Psoas muscle (tissue), 8 donors: ENCODE measurements at places on chromosomes 11 and 22. TPM values are rescaled to one million over a fixed set of nuclear protein-coding genes. Genes with fewer than 3 reads are reported as not detected.

- peak; percentile 39 for DNase-seq
These were observed 1.6 kb downstream of the C1QTNF6 start for GRCh38 chr22:37186228-37186996.

- DNase-seq = peak; percentile 96
These were observed 589 bp upstream of the GNAZ start for GRCh38 chr22:23069502-23070357.

DNA sequence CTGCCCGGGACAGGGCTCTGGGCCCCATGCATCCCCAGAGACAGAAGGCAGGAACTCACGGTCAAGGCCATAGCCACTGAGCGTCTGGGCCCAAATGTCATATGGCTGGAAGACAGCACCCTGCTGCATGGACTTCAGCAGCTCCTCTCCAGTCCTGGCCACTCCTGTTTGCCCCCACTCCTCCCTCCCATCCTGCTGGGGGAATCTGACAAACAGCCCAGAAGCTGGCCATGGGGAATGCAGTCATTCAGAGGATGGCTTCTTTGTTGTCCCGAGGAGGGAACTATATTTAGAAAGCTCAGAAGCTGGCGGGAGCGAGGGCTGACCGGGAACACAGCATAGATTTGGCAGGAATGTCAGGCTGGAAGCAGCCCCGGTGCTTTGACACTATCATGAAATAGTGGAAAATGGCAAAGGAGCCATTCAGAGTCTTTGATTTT, 35.0 kb downstream of the DKK3 start:
- DNase-seq = peak; percentile 60

GRCh38 chr11:131290185-131290584, 80.2 kb upstream of the NTM start:
- DNase-seq = no peak

GRCh38 chr22:32590556-32590955, 115.9 kb downstream of the FBXO7 start:
- DNase-seq = no peak

DNA sequence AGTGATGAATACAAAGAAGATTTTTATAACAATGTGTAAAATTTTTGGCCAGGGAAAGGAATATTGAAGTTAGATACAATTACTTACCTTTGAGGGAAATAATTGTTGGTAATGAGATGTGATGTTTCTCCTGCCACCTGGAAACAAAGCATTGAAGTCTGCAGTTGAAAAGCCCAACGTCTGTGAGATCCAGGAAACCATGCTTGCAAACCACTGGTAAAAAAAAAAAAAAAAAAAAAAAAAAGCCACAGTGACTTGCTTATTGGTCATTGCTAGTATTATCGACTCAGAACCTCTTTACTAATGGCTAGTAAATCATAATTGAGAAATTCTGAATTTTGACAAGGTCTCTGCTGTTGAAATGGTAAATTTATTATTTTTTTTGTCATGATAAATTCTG, 5.3 kb downstream of the BIRC3 start:
- no peak for DNase-seq

DNA sequence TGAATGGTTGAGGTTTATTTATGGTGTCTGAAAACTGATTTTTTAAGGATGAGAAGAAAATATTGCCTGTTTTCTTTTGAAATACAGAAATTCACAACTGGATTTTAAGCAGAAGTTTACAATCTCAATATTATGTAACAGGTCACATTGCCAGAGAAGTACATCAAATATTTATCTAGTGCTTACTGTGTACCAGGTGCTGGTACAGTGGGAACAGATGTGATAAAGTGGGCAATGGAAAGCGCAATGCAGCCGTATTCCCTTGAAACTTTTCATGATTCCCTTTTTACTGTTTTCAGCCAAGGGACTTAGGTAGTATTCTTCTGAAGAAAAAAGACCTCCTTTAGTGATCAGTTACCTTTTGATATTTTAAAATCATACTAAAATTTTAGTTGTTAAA, 49.6 kb downstream of the TTC17 start:
- no peak for DNase-seq

DNA sequence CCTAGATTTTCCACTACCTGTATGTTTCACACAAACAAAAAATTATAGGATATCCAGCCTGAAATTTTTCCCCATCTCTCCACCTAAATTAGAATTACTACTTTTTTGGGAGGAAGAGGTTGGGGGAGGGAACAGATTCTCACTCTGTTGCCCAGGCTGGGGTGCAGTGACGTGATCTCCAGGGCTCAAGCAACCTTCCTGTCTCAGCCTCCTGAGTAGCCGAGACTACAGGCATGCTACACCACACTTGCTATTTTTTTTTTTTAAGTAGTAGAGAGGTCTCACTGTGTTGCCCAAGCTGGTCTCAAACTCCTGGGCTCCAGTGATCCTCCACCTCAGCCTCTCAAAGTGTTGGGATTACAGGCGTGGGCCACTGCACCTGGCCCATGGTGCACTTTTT, 9.5 kb downstream of the JAML start:
- DNase-seq = no peak

GRCh38 chr11:67493548-67494370, 10.9 kb downstream of the AIP start:
- DNase-seq = no peak

- DNase-seq = no peak
These were observed 1103.2 kb downstream of the TBC1D22A start for GRCh38 chr22:47865626-47866025.

GRCh38 chr11:103958475-103959215, 77.8 kb upstream of the DDI1 start:
- DNase-seq = no peak

- no peak for DNase-seq
These were observed 112.7 kb upstream of the OR4B1 start for GRCh38 chr11:48103621-48104567.

GRCh38 chr22:17871726-17872458, 97.6 kb upstream of the BID start:
- DNase-seq = peak; percentile 64

GRCh38 chr11:66546966-66547661, 411 bp downstream of the ACTN3 start:
- DNase-seq = no peak

DNA sequence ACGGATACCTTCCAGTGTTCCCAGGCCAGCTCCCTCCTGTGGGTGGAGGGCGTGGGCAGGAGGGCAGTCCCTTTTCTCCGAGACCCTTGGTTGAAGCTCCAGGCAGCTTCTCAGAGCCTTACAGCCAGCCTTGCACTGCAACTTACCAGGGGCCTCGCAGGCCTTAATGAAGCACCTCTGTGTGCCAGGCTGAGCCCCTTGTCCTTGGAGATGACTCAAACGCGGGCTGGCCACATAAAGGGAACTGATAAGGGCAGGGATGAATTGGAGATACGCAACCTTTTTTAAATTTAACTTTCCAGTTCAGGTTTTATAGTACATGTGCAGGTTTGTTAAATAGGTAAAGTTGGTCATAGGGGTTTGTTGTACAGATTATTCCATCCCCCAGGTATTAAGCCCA, 72.7 kb downstream of the WNT7B start:
- no peak for DNase-seq

DNA sequence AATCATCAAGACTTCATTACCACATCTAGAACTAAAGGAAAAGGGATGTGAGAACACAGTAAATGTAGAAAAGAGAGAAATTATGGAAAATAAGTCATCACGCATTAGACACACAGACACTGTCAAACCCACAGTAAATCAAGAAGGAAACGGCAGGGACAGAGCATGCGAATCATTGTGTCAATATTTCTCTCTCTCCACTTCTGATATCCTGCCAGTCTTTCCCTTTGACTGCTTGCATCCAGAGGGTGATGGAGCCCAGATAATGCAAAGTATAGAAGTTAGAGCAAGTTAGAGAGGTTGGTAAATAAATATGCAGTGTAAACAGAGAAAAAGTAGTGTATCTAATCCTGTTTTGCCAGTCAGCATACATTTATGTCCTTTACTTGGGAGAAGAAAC, 706.8 kb upstream of the ANO3 start:
- DNase-seq = no peak

- DNase-seq = no peak
These were observed 52.7 kb downstream of the RTL6 start for GRCh38 chr22:44445307-44445680.

- no peak for DNase-seq
These were observed 60.8 kb upstream of the PDE3B start for GRCh38 chr11:14582793-14583192.

DNA sequence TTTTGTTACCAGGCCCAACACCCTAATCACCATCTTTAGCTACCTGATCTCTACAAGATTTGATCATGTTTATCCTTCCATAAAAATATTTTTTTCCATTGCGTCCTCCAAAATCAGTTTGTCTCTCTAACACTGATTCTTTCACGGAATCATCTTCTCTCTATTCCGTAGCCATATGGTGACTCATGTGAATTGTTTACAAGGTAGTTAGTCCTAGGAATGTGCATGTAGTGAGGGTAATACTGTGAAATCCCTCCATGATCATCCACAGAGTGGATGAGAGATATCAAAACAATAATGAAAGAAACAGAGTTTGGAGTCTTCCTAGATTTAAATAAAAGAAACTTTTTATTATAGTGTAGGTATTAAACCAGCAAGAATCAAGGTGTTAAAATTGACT, 230.2 kb downstream of the METTL15 start:
- no peak for DNase-seq

DNA sequence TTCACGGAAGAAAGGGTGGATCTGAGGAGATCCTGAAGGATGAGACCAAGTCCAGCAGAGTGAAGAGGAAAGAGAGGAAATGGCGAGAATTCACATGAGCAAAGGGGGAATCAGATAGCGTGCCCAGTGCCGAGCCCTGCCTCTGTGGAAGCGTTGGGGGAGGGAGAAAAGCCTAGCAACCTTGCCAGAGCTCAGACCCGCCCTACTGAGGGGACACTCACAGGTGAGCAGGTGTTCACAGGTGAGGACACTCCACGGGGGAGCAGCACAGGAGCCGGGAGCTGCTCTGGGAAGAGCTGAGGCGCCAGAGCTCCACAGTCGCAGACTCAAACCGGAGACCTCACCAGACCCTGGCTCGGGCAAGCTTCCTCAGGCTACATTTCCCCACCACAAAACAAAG, 56.2 kb downstream of the MICAL3 start:
- no peak for DNase-seq

- DNase-seq = no peak
These were observed 76.2 kb downstream of the GALNT18 start for GRCh38 chr11:11545285-11546275.

DNA sequence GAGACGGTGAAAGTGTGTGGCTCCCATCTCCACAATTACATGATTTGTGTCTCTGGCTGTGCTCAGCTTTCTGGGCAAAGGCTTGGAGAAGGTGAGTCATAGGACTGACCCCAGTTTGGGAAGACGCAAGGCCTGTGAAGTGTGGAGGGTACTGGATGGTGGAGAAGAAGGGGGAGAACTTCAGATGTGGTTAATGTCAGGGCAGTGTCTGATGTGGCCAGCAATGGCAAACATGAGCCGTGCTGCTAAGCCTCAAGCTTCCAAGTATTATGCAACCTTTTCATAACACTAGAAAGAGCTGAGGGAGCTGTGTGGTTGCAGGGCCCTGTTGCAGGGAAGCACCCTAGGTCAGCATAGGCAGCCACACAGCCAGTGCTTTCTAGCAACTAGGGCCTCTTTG, 110.9 kb downstream of the NTM start:
- no peak for DNase-seq

GRCh38 chr22:45783690-45784089, 112.1 kb downstream of the ATXN10 start:
- no peak for DNase-seq

GRCh38 chr11:44651535-44652155, 75.1 kb upstream of the TSPAN18 start:
- DNase-seq = no peak

DNA sequence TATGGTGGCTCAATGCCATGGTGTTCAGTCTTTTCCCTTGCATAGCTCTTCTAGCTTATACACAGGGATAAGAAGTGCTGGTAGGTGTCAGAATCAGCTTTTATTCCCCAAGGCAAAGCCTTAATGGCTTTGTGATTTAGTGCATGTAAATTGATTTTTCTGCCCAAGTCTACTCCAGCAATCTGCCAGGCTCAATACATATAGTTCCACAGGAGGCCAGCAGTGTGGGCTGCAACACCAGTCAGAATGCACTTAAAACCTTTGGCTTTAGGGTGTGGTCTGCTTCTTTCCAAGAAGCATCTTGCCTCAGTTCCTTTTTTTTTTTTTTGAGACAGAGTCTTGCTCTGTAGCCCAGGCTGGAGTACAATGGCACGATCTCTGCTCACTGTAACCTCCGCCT, 14.5 kb upstream of the CAPRIN1 start:
- no peak for DNase-seq

GRCh38 chr11:118605116-118605867, 2.1 kb upstream of the PHLDB1 start:
- DNase-seq = peak; percentile 80

DNA sequence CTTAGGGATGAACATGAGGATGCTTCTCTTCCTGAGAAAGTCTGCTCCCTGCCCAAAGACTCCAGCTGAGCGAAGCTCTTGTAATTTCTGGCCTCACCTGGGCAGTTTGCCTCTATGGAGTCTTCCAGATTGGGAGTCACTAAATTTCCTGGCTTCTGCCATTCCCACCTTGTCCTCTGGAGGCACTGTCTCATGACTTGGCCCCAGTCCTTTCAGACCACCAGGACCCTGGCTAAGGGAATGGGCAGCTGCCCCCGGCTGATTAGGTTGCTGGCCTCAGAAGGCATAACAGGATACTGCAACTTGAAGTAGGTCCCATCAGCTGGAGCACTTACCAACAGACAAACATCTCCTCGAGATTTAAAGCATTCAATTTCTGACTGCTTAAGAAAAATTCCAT, 128.1 kb upstream of the SPON1 start:
- no peak for DNase-seq

DNA sequence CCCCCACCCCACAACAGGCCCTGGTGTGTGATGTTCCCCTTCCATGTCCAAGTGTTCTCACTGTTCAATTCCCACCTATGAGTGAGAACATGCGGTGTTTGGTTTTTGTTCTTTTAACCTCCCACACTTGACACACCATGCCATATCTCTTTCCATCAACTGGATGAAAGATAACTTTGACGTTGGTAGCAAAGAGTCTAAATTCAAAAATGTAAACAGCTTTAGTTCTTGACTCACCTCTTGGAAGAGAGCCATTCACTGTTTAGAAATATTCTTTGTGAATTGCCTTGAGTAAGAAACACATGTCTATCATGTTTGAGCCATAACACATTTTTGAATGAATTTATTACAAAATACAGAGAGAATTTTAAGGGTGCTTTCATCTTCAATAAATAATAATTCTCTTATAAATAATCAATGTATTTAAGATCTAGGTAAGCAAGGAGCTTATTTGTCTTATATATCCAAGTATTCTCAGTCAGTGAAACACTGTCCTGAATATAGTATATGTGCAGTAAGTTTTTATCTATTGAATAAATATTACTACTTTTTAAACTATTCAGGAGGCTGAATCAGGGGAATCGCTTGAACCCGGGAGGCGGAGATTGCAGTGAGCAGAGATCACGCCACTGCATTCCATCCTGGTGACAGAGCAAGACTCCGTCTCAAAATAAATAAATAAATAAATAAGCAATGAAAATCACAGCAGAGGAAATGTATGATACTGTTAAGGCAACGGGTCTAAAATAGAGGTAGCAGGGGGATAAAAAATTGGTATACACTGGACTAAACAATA, 6.7 kb downstream of the CARD18 start:
- no peak for DNase-seq

HEPHL1 gene
- not detected for total RNA-seq

RNF141 gene
- 16.6 TPM for total RNA-seq

SYT7 gene
- 2.8 TPM for total RNA-seq

KRTAP5-8 gene
- not detected for total RNA-seq

GRAP2 gene
- 0.44 TPM for total RNA-seq

NRIP3 gene
- total RNA-seq = 0.09 TPM

ANGPTL5 gene
- total RNA-seq = 0.12 TPM

BCO2 gene
- total RNA-seq = 9.3 TPM

ARVCF gene
- total RNA-seq = 9.8 TPM

SIK3 gene
- total RNA-seq = 45.4 TPM

F2 gene
- total RNA-seq = not detected
